ENCODE measurements at places on chromosomes 13 and 19.
A peak's percentile ranks its signal among the peaks of the same experiment; 100 is the strongest.

DNA sequence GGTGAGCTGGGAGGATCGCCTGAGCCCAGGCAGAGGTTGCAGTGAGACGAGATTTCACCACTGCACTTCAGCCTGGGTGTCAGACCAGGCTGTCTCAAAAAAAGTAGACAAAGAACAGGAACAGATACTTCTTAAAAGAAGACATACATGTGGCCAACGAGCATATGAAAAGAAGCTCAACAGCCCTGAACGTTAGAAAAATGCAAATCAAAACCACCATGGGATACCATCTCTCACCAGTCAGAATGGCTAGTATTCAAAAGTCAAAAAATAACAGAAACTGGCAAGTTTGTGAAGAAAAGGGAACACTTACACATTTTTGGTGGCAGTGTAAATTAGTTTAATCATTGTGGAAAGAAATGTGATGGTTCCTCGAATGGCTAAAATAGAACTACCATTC, 3.0 kb upstream of the LGALS14 start:
- no peaks in the 10 kb centered on the region for H3K36me3 ChIP-seq
- no peak overlapping the region for H3K27ac ChIP-seq
- peaks cover 14% of the 10 kb centered on the region for H3K27me3 ChIP-seq
- H3K4me3 ChIP-seq, result no peak overlapping the region
- DNase-seq, result no peak
- no peaks in the 10 kb centered on the region for H3K4me1 ChIP-seq

GRCh38 chr13:52461265-52461664, 6.0 kb downstream of the CKAP2 start:
- no peak for DNase-seq
- no peaks in the 10 kb centered on the region for H3K27me3 ChIP-seq
- no peak overlapping the region for H3K27ac ChIP-seq
- H3K4me3 ChIP-seq, result no peak overlapping the region

DNA sequence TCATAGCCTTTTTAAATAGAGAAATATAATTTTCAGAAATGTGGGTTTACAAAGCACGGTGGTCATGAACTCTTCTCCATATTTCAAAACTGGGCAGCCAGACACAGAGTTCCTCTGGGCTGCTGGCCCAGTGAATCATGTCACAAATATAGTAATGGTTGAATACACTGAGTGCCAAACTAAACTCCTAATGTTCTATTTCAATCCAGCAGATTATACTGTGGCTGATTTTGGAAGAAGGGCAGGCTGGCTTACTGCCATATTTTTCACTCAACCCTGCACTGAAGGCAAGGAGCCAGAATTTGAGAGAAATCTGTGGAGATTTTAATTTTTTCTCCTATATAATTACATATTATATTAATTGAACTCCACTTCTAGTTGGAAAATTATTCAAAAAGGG, 17.0 kb upstream of the PRR20A start:
- no peaks in the 10 kb centered on the region for H3K27me3 ChIP-seq
- H3K4me1 ChIP-seq, result no peaks in the 10 kb centered on the region
- H3K4me3 ChIP-seq, result no peak overlapping the region
- peak; percentile 75 for DNase-seq
- no peaks in the 10 kb centered on the region for H3K36me3 ChIP-seq

GRCh38 chr19:22523940-22524339, 101.8 kb upstream of the ZNF98 start:
- no peaks in the 10 kb centered on the region for H3K4me1 ChIP-seq
- no peak overlapping the region for H3K27ac ChIP-seq
- H3K36me3 ChIP-seq, result no peaks in the 10 kb centered on the region
- H3K4me3 ChIP-seq, result no peak overlapping the region

DNA sequence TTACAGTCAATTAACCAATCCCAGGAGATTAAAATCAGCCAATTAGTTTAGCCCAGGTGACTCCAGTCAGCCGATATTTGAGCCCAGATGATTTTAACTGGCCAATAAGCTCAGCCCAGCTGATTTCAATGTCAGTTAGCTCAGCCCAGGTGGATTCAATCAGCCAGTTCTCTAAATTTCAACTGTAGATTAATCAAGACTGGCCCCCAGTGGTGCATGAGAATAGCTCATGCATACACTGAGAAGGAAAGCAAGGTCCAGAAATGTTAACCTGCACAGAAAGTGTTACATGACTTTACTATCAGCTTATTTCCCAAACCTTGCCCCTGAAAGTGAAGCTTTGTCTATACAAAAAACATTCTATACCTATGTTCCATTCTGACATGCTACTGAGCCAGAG, 55.4 kb upstream of the ZNF724 start:
- no peak overlapping the region for H3K27ac ChIP-seq
- no peak for DNase-seq
- no peaks in the 10 kb centered on the region for H3K4me1 ChIP-seq
- no peaks in the 10 kb centered on the region for H3K27me3 ChIP-seq
- H3K4me3 ChIP-seq, result no peak overlapping the region
- peaks cover 7% of the 10 kb centered on the region for H3K36me3 ChIP-seq

- peaks cover 30% of the 10 kb centered on the region for H3K4me1 ChIP-seq
- peak overlapping the region; percentile 99 for H3K27ac ChIP-seq
- no peaks in the 10 kb centered on the region for H3K36me3 ChIP-seq
- no peaks in the 10 kb centered on the region for H3K27me3 ChIP-seq
- peak overlapping the region; percentile 69 for H3K4me3 ChIP-seq
- DNase-seq, result peak; percentile 41
Measured at GRCh38 chr19:18419699-18420460, 682 bp downstream of the SSBP4 start.
